Stimulated activated CD8-positive, alpha-beta memory T cell treated with anti-CD3 and anti-CD28 coated beads, Interleukin-4, amount 100 ng/mL, for 48 hours (primary cell): ENCODE measurements at places on chromosomes 3 and 15.

DNA sequence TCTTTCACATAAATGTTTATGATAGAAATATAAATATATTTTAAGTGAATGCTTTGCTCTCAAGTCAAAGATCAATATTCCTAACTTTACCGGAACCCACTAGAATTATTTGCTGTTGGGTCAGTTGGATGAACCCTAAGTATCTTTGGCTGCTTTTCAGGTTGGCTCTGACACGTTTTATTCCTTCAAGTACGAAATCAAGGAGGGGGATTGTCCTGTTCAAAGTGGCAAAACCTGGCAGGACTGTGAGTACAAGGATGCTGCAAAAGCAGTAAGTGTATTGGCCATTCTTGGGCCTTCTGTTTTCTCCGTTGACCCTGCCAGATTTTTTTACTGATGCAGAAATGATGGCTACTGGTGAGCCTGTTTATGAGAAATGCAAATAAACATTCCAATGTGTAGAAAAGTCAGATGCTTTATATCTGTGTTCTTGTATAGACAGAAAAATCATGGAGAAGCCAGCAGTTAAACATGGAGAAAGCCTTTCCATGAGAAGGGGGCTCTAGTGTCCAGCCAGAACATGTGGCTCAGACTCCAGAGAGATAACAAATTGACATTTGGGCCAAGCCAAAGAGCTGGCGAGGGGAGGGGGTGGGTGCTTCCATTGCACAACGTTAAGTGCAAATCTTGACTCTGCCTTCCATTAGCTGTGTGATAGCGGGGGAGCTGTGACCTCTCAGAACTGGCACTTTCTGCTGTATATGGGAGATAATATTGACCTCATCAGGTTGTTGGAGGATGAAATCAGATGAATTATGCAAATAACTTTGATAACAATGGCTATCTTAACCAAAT lies 3.0 kb downstream of the KNG1 start:
- no peak for DNase-seq

DNA sequence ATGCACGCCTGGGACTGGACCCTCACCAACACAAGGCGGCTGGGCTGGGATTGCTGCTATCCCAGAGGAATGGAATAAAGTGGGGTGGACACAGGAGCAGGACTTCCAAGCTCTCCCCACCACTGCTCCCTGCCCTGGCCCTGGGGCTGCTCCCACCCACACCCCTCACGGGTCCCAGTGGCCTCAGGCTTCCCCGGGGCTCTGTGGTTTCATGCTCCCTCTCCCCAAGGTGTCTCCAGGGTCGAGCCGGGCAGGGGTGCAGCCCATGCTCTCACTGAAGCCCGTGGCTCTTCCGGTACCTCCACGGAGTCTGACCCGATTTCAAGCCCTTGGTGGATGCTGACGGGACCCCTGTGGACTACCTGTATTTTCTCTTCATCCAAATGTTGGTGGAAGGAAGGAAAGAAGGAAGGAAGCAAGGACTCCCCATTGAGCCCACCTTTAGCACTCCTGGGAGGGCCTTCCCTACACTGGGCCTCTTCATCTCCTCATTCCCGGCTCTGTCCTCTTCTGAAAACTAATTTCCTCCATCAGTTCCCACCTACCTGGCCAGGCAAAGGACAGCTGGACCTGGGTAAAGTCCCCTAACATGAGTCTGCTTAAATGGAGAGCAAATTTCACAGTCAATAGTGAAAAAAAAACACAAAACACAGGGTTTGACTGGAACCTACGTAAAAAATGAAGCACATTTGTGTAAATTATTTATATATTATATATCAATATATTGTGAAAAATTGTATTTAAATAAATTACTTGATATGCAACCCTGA lies 44.0 kb upstream of the PCSK6 start:
- no peak for DNase-seq

DNA sequence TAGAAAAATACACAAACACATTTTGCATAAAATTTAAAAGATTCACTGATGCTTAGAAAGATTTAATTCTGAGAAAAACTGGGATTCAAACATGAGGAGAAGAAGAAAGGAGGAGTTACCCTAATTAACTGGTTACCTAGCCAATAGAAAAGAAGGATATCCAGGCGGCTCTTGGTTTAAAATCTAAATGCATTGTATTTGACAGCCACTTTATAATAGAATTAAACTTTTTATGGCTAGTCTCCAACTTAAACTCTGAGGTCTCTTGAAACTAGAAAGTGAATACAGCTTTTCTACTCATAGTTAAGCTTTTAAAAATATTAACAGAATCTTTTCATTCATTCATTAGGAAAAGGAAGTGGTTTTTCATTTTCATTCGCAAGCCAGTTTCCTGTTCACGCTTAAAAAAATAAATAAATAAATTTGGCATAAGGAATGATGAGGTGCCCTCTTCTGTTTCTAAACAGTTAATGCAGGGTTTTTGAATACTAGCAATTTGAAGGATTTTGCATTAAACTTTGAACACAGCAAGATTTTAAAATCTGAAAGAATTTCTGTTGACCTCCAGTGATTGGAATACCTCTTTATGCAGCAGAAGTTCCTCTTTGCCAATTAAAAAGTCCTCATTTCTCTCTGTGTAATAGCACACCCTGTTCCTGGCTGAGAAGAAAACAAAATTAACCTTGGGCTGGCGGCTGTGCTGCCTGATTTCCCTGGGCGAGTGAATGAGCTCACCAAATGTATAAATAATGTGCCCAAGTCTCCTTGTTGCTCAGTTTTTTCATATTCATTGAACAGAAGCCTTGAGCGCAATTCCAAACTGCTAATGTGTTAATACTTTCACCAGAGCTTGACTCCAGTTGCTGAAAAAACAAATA lies 105.1 kb downstream of the ZMAT3 start:
- DNase-seq: no peak

DNA sequence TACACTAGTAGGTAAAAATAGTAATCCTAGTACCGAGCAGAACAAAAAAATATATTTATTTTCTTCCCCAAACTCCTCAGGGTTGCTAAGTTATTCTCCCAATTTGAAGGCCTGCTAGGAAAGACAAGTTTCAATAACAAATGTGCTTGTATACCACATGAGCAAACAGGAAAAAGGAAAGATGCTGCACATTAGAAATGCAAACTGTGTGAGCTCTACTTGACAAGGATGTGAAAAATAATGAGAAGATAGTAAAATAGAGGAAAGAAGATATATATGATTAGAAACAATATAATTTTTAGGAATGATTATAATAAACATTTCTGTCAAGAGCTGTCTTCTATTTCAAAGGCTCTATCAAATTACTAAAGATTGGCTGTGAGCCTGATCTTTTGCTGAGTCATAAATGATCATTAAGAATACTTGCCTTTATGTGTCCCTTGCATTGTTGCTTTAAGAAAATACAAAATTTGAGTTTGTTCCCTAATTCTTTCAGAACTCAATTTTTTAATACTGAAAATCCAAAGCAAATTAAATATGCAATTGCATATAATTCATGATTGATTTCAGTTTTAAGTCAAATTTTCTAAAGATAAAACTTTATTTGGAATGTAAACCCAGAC lies 174.2 kb downstream of the NEK10 start:
- DNase-seq: no peak

- no peak for DNase-seq
These were observed 1.4 kb downstream of the PLSCR1 start for GRCh38 chr3:146542978-146543377.

DNA sequence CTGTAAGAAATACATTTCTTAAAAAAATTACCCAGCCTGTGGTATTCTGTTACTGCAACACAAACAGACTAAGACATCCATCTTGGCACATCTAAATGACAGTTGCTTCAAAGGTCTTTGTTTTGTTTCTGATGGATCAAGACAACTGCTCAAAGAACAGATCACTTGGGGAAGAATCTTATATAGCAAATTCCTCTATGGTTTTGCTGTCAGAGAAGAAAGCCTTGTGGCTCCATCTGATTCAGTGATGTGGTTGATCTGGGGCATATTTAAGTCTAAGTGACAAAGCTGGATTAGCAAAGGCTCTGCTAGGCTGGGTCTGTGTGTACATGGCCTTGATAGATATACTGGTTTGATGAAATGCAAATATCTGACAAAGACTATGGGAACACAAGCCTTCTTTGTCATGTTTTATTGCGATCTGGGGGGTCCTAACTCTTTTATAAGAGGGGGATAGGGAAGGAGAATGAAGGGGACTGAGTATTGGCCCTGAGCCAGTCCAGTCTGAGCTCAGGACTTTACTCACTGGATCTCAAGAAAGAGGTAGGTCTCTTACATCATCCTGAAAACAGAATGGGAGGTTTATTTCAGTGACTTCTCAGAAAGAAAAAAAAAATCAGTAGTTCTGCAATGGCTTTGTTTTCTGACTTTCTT lies 14.3 kb upstream of the LIMD1 start:
- DNase-seq: no peak

DNA sequence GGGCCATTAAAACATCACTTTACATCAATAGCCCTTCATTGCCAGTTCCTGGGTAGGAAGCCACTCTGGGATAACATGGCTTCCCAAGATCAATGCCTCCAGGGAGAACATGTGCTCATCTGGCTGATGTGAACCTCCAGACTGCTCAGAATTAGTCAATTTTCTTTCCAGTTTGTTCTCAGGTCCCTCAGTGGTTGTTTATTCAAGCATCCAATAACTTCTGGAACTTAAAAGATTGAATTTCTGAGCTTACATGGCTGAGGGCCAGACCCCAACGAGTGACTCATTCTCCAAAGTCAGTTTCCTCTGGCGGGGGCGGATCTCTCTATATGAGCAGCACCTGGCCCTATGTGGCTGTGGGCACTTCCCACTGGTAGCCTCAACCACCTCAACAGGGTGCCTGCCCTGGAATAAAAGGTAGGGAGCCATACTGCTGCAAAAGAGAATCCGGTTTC lies 34.0 kb downstream of the LYZL4 start:
- DNase-seq: peak; percentile 80
